ENCODE measurements at places on chromosomes 2 and 18.
A peak's percentile ranks its signal among the peaks of the same experiment; 100 is the strongest.

DNA sequence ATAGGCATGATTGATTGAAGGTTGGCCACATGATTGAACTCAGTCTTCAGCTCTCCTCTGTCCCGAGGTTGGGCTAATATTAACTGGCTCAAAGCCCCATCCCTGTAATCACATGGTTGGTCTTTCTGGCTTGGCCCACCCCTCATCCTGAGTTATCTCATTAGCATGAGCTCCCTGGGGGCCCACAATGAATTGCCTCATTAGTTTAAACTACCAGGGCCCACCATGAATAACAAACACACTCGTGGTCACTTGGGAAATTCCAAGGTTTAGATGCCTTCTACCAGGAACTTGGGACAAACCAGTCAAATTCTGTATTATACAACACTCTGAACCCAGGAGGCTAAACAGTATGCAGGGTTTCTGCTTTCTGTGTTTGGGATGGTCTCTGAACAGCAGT is 121.7 kb upstream of the B3GNT2 start:
- peak; percentile 5 for DNase-seq

GRCh38 chr18:74590671-74591070 is 7.0 kb upstream of the ZNF407 start:
- DNase-seq, result no peak

- peak; percentile 27 for DNase-seq
Observed at GRCh38 chr18:55351980-55352714, 235.8 kb downstream of the TCF4 start.

- peak; percentile 88 for DNase-seq
Observed at GRCh38 chr18:22432657-22433137, 15.0 kb upstream of the CTAGE1 start.

GRCh38 chr2:16628314-16628713 is 37.3 kb downstream of the CYRIA start:
- no peak for DNase-seq

DNA sequence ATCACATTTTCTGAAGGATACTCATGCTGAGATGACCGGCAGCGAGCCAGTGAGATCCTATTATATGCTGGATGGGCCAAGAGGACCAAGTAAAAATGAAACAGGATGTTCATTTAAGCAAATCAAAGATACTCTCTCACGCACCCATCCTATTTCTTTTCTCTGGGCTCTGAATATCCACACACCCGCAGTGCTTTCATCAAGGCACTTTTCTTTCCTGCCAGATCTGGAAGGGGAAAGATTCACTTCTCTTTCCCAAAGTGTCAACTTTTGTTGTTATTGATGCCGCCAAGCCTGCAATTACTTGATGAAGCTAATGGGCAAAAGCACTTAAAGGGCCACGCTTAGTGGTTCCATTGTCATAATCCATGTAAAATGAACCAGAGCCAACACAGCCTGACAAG is 191.9 kb upstream of the CHAC2 start:
- no peak for DNase-seq

GRCh38 chr2:21251216-21251980 is 127.6 kb downstream of the TDRD15 start:
- no peak for DNase-seq

DNA sequence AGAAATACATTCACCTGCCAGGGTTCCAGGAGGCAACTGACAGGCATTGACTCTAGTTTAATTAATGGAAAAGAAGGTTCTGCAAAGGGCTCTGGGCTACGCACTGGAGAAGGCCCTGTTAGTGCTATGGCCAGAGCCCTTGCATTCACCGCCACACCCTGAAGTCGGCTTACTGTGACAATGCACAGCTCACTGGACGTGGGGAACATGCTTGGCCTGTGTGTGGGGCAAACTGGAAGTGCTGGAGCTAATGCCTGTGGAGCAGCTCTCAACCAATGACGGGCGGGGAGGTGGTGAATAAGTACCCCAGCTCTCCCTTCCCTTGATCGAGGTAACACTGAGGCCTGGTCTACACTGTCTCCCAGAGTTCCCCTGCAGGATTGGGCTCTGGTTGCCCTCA is 209.8 kb downstream of the HAUS1 start:
- no peak for DNase-seq

DNA sequence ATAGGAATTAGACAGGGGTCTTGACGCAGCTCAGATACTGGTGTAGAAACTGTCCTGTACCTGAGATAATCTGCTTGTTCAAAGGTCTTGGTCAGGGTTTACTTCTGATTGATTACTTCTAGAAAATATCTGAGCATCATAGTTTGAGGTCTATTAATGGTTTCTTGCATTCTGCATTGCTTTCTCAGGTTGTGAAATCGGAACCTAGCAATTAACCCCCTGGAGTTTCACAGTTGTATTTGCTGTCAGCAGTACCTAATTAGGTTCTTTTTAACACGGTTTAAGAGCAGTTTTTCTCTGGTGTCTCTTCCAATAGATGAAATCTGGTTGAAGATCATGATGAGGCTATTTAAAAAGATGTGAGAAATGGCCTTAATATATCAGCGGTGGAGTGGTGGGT is 428.6 kb upstream of the SYT4 start:
- DNase-seq, result no peak

DNA sequence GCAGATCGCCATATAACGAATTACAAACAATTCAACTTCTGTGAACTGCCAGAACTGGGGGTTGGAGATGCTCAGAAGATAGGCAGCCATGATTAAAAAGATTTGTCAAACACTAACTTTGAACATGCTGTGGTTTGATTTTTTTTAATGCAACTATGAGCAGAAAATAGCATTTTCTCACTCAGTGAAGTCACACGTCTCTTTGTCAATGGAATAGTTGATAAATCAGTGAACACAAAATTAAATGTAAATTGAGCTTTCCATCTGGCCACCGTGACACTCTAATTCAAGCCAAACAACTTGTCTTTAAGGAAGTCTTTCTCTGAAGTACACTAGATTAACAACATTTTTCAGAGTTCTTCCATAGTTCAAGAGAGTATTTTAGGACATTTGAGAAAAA is 228.6 kb upstream of the LINC00305 start:
- DNase-seq, result no peak

DNA sequence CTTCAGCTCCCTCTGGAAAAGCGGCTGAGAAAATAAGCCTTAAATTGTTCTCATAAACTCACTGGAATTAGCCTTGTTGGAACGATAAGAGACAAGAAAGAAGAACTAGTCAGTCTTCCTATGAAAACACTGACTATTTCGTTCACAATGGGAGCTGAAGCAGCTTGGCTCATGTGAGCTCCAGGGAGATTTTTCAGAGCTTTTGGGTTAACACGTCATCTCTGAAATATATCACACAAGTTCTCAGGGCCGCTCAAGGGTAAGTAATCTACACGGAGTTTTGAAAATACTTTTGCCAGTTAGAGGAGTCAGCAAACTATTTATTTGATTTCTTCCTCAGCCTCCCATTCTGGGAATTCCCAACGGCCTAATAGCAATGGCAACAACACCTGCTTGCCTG is 316.2 kb upstream of the MGAT5 start:
- DNase-seq, result peak; percentile 6

GRCh38 chr2:164964700-164965099 is 9.4 kb upstream of the SLC38A11 start:
- no peak for DNase-seq

DNA sequence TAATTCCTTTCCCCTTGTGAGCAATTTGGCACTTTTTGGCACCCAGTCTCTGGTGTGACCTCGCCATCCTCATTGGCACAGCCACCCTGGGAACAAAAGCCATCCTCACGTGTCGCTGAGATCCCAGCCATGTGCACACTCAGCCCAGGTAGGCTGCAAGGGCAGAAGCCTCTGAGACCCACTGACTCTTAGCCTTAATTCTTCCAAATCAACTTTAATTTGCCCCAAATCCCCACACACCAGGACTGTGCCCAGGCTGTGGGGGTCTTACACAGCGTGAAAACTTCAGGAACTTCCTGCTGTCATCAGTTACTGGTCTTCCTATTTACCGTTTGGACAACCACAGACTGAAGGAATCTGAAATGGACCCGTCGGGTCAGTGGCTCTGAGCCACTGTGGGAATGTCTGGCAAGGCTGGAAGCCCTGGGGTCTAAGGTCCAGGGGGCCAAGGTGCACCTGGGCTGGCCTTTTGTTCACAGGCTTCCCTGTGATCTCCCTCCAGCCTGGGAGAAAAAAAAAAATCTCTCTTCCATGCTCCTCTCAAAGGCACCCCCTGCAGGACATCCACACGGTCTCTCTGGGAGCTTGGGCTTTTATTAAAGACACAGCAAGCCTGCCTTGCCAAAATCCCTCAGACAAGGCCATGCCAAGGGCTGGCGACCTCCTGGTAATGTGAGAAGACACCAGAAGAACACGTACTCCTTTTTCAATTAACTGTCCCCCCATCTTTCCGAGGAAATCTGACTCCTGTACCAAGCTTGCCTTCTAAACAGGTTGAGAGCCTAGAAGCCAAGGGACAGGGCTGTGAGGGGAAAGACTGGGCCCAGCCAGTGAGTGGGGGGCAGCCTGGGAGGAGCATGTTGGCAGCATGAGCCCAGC is 42.1 kb upstream of the LAPTM4A start:
- peak; percentile 77 for DNase-seq

DNA sequence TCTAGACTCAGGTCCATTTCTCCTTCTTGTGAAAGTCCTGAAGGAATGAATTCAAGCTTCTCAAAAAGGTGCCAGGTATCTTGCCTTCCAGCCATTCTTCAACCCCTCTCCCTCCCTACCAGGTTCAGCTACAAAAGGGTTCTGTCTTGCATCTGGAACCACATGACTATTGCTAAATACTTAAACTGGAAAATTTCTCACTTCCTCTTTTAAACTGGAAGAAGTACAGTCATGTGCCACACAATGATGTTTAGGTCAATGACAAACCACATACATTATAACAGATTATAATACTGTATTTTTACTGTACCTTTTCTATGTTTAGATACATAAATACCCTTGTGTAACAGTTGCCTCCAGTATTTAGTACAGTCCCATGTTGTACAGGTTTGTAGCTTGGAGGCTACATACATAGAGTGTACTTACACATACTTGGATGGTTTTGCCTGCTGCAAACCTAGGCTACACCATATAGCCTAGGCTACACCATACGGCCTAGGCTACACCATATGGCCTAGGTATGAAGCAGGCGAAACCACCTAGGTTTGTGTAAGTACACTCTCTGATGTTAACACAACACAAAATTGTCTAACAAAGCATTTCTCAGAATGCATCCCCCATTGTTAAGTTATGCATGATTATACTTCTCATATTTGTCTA is 142.0 kb upstream of the DNMT3A start:
- DNase-seq, result no peak

- DNase-seq, result no peak
Observed at GRCh38 chr2:178377046-178377445, 73.9 kb downstream of the PRKRA start.

- DNase-seq, result peak; percentile 80
Observed at GRCh38 chr18:35635170-35635569, 53.6 kb downstream of the GALNT1 start.

- no peak for DNase-seq
Observed at GRCh38 chr2:189524746-189525145, 55.8 kb downstream of the SLC40A1 start.

- DNase-seq, result no peak
Observed at GRCh38 chr18:80244956-80245730, 2.2 kb downstream of the PARD6G start.

GRCh38 chr2:10497797-10498251 is 49.7 kb upstream of the ODC1 start:
- DNase-seq, result peak; percentile 64

DNA sequence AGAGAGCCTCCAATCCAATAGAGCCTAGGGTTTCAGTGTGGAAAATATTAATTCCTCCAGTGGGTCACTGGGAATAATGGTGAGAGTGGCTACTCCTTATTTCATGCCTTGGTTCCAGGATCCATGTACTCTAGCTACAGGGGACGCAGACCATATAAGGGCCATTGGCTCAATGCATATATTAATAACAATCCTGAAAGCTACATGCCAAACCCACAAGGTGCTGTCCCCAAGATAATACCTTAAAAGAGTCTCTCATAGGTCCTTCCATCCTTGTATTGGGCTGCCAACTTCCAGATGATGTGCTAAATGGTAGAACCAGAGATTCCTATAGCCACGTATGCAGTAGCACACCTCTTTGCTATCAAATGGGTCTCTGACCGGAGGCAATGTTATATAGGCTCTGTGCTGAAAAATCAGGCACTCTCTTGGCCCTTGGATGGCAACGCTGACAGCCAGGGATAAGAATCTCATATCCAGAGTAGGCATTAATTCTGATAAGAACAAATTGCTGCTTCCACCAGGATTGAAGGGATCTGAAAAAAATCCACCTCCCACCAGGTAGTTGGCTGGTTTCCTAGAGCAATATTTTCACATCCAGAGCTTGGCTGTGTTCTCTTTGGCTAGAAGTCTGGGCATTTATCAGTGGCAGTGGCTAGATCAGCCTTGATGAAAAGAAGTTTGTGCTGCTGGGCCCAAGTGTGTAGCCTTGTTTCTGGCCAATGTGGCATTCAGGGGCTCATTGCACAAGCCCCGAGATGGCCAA is 218.1 kb upstream of the MGAT5 start:
- DNase-seq, result no peak

DNA sequence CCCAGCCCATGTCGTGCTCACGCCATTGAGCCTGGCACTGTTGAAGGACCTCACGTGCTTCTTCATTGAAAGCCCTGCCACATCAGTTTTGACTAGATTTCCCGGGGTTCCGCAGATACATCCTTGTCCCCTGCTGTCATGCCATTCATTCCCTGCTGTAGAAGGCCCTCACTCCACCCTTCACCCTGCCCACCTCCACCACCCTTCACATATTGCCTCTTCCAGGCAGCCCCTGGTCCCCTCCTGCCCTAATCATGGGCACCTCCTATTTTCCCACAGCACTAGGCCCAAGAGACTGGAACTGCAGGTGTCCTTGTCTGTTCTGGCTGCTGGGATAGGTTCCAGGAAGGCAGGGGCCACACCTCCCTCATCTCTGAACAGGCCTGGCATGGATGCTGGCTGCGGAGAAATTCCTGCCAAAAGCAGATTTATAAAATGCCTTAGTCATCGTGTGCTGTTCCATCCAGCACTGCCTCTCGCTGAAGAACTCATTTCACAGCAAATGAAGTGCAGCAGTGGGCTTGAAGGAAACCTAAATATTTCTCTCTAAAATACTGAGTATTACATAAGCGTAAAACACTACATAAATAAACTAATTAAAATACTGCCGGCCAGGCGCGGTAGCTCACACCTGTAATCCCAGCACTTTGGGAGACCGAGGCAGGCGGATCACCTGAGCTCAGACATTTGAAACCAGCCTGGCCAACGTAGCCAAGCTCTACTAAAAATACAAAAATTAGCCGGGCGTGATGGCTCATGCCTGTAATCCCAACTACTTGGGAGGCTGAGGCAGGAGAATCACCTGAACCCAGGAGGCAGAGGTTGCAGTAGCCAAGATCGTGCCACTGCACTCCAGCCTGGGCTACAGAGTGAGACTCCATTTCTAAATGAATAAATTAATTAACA is 38.4 kb downstream of the EIF4E2 start:
- peak; percentile 57 for DNase-seq

DNA sequence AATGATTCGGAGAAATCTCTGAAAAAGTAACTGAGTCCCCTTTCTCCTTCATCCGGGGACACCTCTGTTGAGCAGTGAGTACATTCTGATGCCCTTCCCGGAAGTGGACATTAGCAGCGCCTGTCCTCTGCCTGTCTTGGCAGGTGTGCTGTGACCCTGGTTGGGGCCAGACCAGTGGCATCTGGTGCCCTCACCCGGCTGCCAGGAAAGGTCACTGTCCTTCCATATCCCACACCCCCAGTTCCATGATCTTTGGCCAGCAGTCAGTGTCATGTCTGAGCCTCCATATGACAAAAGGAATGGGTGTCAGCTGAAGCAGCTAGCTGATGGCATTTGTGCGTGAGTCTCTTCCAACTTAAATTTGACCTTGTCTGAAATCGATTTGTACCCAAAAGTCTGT is 128.1 kb downstream of the NCK2 start:
- no peak for DNase-seq

All from fibroblast of skin of right biceps (primary cell).